ENCODE measurements at places on chromosomes 6 and 20. TPM values are rescaled to one million over a fixed set of nuclear protein-coding genes. Genes with fewer than 3 reads are reported as not detected.

Gene TFAP2D
- 2.9 TPM for total RNA-seq

Gene POM121L2
- not detected for total RNA-seq

Gene SLC22A16
- total RNA-seq, result not detected

Gene PCED1A
- 17.9 TPM for total RNA-seq

Gene ADGRG6
- total RNA-seq, result 9.8 TPM

Gene UNC93A
- not detected for total RNA-seq

Gene RAB22A
- 23.6 TPM for total RNA-seq

Measured in frontal cortex (tissue), 4 donors.